Renal cortical epithelial cell (primary cell): ENCODE measurements at places on chromosomes 4 and X.

DNA sequence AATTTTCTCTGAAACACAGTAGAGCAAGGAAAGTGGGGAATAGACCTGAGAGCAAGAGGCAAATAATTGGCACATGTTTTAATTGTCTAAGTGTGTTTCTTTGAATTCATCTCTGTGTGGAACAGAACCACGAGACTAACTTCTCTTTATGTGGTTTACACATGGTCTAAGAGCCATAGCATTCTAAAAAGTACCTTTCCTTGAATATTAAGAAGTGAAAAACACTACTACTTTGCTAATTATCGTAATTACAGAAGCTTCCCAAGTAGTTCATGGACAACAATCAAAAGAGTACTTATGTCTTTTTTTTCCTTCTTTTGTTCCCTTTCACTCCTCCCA lies 2.9 kb upstream of the CYBB start:
- no peak for DNase-seq

GRCh38 chr4:123163501-123163900 lies 233.1 kb upstream of the SPRY1 start:
- DNase-seq: no peak

DNA sequence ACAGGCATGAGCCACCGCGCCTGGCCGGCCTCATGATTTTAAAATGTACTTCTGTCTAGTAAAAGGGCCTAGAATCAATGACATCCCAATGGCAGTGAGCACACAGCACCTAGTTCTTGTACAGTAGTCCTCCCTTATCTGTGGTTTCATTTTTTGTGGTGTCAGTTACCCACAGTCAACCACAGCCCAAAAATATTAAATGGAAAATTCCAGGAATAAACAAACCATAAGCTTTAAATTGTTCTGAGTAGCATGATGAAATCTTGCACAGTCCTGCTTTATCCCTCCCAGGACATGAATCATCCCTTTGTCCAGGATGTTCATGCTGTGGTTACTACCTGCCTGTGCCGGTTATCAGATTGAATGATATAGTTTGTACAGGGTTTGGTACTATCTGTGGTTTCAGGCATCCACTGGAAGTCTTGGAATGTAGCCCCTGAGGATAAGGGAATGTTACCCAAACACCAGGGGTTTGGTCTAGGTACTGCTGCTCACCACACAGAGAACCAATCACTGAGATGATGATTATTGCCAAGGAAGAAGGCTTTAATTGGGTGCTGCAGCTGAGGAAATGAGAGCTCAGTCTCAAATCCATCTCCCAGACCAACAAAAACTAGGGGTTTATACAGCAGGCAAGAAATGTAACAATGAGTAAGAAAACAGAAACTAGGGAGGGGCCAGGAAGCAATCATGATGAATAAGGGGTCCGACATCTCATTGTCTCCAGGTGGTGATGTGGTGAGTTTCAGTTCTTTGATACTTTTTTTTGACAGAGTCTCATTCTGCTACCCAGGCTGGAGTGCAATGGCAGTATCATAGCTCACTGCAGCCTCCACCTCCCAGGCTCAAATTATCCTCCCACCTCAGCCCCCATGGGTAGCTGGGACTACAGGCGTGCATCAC lies 16.2 kb upstream of the FHL1 start:
- peak; percentile 75 for DNase-seq

- no peak for DNase-seq
These were observed 11.2 kb downstream of the IGFBP7 start for GRCh38 chr4:57098941-57099340.

GRCh38 chrX:10828036-10828435 lies 207.7 kb upstream of the MID1 start:
- no peak for DNase-seq

- peak; percentile 59 for DNase-seq
These were observed 641.3 kb downstream of the RPA4 start for GRCh38 chrX:97524997-97525396.

DNA sequence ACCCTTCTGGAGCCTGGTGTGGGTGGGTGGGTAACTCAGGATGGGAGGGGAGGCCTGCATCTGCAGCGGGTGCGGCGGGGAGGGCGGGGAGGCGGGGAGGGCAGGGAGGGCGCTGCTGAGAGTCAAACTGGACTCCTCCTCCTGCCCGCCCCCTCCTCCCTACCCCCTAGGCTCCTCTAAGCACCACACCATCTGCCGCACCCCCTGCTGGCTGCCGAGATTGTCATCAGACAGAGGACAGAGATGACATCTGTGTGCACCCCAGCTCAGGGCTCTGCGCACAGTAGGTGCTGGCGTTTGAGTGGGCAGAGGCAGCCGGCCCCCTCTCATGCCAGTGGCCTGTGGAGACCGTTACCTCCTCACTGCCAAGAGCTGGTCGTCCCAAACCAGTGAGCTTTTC lies 10.6 kb upstream of the HMX1 start:
- DNase-seq: no peak

GRCh38 chr4:147944249-147944648 lies 212.4 kb downstream of the ARHGAP10 start:
- DNase-seq: no peak

- peak; percentile 93 for DNase-seq
These were observed 115.8 kb upstream of the BMPR1B start for GRCh38 chr4:94641702-94642560.

DNA sequence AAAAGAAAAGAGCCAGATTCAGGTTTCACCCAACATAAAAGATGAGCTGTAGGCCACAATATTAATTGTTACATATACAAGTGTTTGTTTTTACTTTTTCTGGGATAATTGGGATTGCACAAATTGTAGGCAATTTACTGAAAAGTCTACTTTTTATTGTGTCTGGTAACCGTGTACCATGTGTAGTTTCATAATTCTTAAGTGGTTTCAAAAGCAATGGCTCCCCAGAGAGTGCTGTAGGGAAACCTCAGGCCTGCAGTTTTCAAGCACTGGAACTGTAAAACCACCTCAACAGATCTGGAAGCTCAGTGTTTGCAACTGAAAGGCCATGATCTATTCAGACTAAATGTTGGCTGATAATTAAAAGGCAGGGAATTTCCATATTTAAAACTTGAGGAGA lies 53.9 kb upstream of the MMAA start:
- DNase-seq: no peak

DNA sequence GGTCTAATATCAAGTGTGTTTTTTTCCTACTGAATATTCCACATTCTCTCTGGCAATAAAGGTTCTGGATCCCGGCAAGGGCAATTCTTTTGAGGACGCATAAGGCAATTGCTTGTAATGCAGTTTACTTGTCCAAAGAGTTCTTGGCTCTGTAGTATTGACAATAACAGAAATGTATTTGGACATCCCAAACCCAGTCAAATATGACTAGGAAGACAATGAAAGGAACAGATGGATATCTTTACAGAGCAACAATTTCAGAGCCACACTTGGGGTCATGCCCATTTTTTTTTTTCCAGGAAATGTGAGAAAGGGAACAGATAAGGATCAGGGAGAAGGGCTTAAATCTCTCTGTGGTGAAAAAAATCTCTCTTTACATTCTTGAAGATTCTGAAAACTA lies 12.2 kb downstream of the GK2 start:
- DNase-seq: no peak

DNA sequence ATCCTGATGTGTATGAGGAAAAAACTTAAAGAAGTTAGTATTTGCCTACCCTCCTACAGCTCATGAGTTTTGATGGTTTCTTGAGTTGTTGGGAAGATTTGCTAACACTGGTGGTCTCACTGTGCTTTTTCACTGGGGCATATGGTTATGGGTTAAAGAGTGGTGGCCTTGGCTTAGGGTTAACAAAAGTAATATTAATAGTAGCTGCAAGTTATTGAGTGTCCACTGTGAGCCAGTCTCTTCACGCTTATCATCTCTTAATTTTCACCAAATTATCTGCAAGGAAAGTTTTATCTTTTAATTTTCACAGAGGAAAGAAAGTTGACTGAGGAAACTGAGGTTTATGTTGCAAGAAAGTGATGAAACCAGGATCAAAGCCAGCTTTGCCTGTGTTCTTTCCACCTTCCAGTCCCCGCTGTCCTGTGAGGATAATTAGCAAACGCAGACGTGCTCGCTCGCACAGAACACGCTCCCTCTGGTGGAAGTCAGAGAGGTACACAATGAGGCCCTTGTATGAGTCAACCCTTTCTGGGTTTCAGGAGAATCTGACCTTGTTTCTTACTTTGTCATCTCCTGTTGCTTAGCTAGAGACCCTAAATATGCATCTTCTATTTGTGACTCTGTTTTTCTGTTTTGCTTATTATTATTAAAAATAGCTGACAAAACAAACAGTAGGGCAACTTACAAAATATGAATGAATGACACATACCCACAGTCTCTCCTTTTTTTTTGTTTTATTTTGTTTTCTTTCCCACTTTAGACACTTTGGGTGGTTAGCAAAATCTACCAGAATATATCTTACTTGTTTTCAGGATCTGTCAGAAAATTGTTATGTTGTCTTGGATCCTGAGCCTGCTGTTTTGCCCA lies 94.3 kb downstream of the DDIT4L start:
- peak; percentile 91 for DNase-seq

- DNase-seq: peak; percentile 86
These were observed 42.0 kb downstream of the SLC4A4 start for GRCh38 chr4:71380788-71381187.

DNA sequence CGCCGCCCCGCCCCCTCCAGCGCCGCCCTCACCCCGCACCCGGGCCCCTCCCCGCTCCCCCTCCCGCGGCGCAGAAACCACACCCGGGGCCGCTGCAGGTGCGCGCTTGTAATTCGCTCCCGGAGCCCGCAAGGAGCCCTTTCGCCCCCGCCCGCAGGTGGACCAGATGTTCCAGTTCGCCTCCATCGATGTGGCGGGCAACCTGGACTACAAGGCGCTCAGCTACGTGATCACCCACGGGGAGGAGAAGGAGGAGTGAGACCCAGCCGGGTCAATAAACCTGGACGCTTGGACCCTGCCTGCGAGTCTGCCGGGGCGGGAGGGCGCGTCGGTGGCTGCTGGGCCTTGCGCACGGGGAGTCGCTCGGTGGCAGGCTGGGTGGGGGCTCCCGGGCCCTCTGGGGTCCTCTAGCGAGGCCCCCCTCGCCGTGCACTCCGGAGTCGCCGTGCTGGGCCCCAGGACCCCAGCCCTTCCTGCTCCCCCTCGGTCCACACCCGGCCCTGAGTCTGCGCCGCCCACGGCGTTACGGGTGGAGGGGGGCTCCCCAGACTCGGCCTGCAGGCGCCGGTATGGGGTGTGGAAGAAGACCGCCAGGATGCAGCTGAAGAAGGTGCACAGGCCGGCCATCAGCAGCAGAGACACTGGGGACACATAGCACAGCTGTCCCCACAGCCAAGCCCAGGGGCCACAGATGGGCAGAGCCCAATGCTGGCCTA lies 7.1 kb downstream of the SLC49A3 start:
- no peak for DNase-seq

DNA sequence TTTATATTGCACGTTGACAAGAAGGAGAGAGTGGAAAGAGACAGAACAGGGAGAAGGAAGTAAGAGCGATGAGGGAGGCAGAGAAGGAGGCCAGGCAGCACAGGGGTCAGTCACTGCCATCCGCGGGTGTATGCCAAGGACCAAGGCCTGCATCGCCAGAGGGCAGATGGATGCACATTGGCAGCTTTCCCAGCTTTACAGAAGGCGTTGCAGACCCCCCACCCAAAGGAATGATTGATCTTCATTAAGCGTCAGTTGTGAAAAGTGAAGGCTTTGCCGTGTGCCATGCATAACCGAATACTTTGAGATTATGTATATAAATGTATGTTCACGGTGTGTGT lies 21.6 kb downstream of the PIGG start:
- DNase-seq: no peak

DNA sequence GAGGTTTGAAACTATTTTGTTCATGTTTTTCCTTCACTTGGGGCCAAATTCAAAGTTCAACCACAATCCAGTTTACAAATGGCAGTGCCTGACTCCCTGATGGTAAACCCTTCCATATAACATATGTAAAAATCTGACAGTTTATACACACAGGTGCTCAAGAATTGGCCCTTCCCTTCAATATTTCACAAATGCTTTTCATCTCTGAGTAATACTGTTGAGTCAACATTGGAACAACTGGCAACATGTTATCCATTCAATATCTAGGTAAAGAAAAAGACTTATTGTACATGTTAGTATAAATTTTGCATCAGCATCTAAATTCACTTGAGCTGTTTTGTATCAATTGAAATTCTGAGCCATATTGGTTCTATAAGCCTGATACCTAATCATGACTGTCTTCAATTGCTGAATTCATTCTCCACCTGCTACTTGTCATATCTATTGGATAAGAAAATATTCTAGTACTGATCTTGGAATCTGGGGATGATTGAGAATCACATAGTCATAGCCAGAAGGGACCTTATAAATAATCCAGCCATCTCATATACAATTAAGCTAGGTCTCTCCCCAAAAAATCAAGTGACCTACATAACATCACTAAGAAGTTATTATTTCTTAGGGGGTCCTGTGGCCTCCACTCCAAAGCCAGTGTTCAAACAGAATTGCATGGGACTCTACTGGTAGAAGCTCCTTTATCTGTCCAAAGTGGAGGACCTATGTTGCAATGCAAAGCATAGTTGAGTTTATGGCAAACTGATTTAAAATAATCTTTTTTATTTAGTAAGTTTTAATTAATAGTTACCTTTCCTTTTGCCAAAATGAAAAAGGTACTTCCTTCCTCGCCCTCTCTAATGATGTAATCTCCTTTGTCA lies 61.9 kb downstream of the PRKG2 start:
- DNase-seq: no peak

DNA sequence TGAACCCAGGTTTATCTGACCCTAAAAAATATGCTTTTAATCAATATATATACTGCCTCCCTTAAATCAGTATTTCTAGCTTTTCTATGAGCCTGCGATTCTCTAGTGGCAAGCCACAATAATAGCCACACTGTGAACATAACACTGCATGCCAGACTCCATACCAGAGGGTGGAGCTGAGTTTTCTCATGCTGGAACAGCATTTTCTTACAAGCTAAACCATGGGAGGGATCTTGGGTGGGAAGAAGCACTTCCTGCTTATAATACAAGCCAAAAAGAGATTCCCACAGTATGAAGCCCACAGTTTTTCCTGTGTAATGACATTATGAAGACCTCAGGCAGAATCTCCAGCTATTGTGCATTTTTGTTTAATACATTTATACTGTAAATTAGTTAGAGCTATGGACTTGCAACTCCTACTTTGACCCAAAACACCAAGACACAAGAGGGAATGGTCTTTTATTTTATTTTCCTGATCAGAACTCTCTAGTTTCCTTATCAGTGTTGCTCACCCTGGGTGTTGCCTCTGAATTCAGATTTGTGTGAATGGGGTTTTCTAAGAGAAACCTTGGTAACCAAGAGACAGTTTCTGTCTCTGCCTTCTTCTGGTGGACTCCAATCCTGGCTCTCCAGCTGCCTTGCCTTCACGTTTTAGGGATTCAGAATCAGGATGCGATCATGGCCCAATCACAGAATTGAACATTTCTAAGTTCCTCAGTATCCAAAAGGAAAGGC lies 74.5 kb upstream of the EOLA2 start:
- no peak for DNase-seq

- DNase-seq: peak; percentile 33
These were observed 848 bp upstream of the KCND1 start for GRCh38 chrX:48972220-48973164.

GRCh38 chr4:158168606-158169005 lies 4.2 kb downstream of the GASK1B start:
- no peak for DNase-seq

DNA sequence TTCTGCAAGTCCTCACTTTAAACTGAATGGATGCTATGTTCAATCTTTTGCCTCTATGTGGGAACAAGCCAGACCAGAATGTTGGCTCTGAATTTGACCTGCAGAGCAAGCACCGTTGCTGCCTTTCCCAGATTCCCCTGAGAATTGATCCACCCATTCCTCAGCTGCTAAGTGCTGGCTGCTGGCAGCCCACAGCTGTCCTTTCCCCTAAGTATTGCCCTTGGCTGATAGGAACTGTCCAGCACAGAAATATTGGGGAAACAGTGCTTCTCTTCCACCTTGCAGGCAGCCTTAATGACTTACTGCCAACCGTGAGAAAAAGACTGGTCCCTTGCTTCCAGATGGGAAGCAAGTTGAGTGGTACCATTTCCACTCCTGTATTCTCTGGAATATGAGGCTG lies 475.9 kb downstream of the PDHA2 start:
- peak; percentile 16 for DNase-seq
